ENCODE measurements at places on chromosomes 1 and 21.
A peak's percentile ranks its signal among the peaks of the same experiment; 100 is the strongest.

DNA sequence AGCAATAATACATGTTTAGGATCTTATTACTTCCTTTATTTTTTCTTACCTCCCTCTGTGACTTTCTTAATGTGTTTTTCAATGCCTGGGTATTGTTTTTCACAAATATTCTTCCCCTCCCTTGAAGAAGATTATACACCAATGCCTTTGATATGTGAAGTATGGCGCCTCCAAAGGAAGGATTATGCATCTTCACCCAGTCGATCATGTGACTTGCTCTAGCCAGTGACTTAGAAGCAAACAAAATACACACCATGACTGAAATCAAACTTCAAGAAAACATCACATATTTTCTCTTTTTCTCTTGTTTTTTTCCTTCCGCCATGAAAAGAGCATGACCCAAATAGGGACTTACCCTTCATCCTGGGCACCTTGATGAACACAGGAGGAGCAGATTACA lies 297.1 kb downstream of the NCAM2 start:
- no peak for DNase-seq

GRCh38 chr21:35796844-35797243 lies 263.5 kb downstream of the SETD4 start:
- DNase-seq = no peak

GRCh38 chr1:37734629-37735591 lies 30.0 kb downstream of the EPHA10 start:
- DNase-seq = no peak

GRCh38 chr1:191405417-191405816 lies 752.8 kb upstream of the RGS18 start:
- DNase-seq = no peak

GRCh38 chr1:172344444-172344843 lies 76.0 kb upstream of the C1orf105 start:
- no peak for DNase-seq

GRCh38 chr1:27122652-27123051 lies 32.3 kb downstream of the SLC9A1 start:
- peak; percentile 39 for DNase-seq

GRCh38 chr1:91553177-91553591 lies 52.5 kb downstream of the CDC7 start:
- DNase-seq = no peak

Measured in CD4-positive, alpha-beta T cell treated with Interferon gamma for 1 hour (primary cell).